ENCODE measurements at places on chromosomes 12 and 14. TPM values are rescaled to one million over a fixed set of nuclear protein-coding genes. Genes with fewer than 3 reads are reported as not detected.

GRCh38 chr12:54588110-54588889 is at the start of gene PPP1R1A:
Gene PPP1R1A, minus strand, starts transcription at chr12:54588659. Its CDS starts 171 bp downstream, at chr12:54588488.
- DNase-seq, result peak; percentile 22

- no peak for DNase-seq
Observed at GRCh38 chr12:67919406-67919805, 69.8 kb upstream of the IFNG-AS1 start.

- peak; percentile 13 for DNase-seq
Observed at GRCh38 chr14:72104011-72104613, 171.9 kb downstream of the RGS6 start.

GRCh38 chr14:88599761-88600439 is 37.1 kb downstream of the ZC3H14 start:
- DNase-seq, result no peak

DNA sequence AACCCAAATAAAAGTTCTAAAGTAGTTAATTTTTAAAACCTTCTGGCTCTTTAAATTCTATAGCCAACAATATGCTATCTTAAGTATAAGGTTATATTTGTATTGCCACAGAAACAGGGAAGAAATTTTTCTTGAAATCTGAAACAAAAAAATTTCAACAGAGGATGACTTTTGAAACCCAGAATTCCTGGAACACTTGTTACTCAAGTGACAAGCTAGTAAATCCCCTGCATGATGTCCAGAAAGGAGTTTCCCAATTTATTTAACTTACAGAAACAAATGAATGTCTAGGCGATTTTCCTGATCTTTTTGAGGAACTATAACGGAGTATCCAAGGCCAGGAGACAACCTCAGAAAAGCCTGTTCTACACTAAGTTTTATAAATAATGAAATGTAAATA is 69.6 kb downstream of the SLC41A2 start:
- DNase-seq, result no peak

The INHBC gene
- not detected for total RNA-seq

The PMEL gene
- 2.3 TPM for total RNA-seq

DNA sequence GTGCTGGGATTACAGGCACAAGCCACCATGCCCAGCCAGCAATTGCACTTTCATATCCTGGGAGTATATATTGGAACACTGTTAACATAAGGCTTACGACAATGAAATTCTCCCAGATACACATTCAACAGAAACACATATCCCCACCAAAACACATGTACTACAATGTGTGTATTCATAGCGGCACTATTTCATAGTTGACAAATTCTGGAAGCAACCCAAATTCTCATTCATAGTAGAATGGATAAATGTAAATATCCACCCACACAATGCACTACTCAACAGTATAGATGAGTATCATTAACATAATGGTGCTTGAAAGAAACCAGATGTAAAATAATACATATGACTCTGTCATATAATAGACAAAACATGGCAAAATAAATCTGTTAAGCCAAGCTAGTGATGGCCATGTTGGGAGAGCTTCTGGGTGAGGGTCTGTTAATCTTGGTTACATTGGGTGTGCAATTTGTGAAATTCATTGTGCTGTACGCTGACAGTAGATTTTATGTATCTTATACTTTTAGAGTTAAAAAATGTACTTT is 2.6 kb upstream of the DNAAF2 start:
- no peak for DNase-seq

- peak; percentile 30 for DNase-seq
Observed at GRCh38 chr12:32107359-32108267, 966 bp downstream of the BICD1 start.

- no peak for DNase-seq
Observed at GRCh38 chr12:123095078-123095881, 55.6 kb downstream of the PITPNM2 start.

All from thyroid gland (tissue), 4 donors.